ENCODE measurements at places on chromosomes 4 and X. TPM values are rescaled to one million over a fixed set of nuclear protein-coding genes. Genes with fewer than 3 reads are reported as not detected.

The CFP gene
- 7.7 TPM for total RNA-seq

The SPANXN4 gene
- total RNA-seq, result not detected

GRCh38 chr4:8404791-8405515 is 35.6 kb downstream of the ACOX3 start:
- peak; percentile 31 for DNase-seq

- no peak for DNase-seq
Measured at GRCh38 chr4:6626066-6626465, 14.4 kb upstream of the MRFAP1 start.
